ENCODE measurements at places on chromosomes 7 and 10.

GRCh38 chr7:143512488-143513340 is 35.0 kb downstream of the TAS2R41 start:
- DNase-seq: no peak

DNA sequence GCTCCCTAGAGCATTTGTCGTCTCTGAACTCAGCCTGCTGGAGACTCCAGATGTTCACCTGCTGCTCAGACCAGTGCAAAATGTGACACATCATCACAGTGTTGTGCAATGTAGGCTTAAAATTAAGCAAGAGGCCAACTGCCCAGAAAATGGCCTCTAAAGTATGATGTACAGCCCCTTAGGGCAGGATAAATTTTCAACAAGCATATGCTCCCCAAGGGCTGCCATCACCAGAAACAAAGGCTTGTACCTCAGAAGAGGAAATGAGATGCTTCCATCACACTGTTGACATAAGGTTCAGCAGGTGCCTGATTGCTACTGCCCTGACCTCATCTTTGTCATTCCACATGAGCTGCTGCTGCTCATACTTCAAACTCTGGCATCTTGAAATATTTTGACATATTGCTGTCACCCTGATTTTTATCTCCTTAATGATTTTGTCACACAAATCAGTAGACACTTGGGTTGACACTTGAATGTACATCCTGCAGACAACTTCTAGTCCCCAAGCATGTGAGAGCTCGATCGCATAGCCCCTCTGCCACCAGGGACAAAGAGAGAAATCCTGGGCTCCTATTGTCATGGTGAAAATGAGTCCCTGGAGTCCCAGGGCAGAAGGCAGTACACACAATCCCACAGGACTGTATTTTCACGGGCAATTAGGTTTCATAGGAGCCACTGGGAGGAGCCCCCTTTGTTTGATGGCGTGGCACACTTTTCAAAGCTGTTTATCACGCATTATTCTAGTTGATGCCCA is 219.7 kb upstream of the STK17A start:
- no peak for DNase-seq

DNA sequence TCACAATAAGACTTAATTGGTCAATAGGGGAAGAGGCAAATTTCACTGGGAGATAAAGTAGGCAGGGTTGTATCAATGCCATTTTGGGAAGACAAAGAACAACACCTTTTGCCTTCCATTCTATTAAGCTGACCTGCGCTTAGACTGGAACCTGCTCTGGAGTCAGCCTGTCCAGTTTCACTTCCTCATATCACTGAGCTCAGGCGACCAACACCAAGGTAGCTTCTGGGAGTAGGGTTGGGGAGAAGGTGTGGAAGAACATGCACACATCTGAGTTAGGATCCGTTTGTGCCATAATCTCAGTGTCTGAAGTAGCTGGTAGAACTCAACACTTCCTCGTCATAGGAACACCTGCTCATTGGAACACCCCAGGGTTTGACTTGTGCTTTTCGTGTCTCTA is 527.4 kb upstream of the IGFBP3 start:
- no peak for DNase-seq

GRCh38 chr10:58415757-58416156 is 30.5 kb downstream of the TFAM start:
- no peak for DNase-seq

GRCh38 chr10:75398692-75399460 is 2.7 kb downstream of the ZNF503 start:
- no peak for DNase-seq

GRCh38 chr10:71819441-71819861 is 31.6 kb downstream of the PSAP start:
- no peak for DNase-seq

DNA sequence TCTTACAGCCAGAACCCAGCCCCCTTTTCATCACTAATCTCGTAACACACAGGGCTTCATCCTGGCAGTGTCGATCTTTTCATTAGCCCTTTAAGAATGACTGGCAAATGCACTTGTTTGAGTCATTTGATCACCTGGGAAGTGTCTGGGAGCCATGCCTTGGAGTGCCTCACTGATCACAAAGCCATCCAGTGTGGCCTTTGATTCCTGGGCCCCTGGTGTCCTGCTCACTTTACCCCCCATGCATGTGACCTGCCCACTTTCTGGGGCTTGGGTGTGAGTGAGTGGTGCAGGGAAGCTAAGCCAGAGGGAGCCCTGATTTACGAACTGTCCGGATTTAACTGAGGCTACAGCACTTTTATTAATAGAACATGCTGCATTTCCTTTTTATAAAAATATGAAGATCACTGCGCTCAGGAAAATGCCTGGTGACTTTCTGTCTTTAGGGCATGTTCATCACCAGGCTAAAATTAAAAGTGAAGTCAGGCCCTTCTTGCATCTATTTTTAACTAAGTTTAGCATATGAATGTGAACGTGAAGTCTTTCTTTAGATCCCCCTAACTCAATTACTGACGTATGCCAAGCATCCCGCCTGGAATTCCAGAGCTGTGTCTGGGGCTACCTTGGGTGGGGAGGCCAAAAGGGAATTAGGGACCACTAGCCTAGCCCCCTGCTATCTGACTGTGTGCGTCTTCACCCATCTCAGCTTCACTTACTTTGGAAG is 23.6 kb downstream of the RBM20 start:
- no peak for DNase-seq

DNA sequence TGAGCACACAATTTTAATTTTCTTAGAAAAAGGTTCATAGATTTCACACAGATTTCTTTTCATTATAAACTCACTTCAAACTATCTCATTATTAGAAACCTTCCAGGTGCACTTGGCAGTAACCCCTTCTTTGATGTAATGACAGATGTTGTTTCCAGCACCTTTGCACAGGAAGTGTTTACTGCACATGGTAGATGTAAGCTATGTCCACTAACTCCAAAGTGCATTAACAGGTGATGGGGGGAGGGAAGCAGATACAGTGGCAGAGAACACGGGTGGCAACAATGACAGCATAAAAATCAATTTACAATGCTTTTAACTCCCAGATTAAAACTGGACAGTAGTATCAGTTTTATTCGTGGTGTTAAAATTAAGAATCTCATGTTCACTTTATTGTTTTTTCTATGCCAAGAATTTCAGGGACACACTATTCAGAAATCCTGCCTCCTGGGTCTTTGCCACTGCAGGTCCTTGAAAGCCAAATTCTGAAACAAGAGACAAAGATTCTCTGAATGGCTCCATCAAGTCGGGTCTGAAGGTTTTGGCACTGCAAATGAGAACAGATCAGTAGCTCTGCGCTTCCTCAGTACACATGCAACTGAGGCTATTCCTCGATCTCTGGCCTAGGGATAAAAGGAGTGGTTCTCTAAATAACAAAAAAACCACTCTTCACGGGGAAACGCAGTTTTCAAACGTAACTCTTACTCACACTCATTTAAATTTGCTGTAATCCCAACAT is 187.7 kb downstream of the JAZF1 start:
- DNase-seq: no peak

DNA sequence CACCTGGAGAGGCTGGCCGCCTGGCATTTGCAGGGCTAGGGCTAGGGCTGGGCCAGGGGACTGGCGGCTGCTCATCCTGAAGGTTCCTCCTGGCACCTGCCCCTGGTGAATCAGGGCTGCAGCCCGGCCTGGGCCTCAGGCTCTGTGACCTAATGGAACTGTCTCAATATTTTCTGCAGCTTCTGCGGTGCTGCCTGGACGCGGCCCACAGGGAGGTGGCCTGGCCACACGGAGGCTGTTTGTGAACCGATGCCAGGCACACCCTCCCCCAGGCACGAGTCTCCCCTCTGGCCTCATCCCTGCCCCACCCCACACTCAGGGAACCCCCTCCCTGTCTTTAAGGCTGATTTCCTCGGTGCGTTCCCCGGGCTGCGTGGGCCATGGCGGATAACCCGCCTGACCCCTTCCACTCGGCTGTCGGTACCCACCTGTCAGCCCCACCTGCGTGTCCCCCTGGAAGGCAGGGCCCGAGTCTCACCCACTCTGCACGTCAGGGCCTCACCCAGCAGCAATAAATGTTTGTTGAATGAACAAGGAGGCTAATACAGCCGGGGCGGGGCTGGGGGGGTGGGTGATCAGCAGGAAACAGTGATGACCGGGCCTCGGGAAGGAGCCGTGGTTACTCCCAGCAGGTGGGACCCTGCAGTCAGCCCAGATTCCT is 54.5 kb upstream of the DNAJB6 start:
- DNase-seq: no peak

- DNase-seq: no peak
Measured at GRCh38 chr10:102815790-102816549, 21.2 kb downstream of the CYP17A1 start.

GRCh38 chr7:111727905-111728634 is 165.8 kb upstream of the IMMP2L start:
- DNase-seq: no peak

DNA sequence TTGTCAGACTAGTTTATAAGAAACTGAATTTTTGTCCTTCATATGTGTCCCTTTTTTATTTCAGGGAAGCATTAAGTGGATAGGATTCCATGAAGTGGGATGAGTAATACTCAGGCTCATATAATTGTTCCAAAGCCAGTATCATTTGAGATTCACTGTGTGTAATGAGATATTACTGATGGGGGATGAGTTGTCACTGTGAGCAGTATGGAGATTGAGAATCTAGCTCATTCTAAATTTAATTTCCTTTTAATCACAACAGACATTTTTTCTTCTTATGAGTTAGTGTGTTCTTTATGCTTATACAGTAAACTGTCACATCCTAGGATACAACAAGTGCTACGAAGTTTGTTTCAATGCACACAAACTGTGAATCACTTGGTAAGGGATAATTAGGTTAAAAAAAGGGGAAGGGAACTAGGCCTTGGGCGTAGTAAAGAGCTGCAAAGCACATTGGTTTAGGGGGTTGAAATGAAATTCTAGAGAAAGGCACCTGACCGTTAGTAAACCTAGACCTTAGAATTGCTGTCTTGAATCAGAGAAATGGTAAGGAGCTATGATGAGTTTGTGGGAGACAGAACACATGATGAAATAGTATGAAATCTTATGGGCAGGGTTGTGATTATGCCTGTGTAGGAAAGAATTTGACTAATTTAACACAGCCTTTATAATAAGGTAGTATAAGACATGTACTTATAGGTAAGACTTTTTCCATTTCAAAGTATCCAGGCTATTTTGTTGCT is 153.4 kb downstream of the MLLT10 start:
- no peak for DNase-seq

DNA sequence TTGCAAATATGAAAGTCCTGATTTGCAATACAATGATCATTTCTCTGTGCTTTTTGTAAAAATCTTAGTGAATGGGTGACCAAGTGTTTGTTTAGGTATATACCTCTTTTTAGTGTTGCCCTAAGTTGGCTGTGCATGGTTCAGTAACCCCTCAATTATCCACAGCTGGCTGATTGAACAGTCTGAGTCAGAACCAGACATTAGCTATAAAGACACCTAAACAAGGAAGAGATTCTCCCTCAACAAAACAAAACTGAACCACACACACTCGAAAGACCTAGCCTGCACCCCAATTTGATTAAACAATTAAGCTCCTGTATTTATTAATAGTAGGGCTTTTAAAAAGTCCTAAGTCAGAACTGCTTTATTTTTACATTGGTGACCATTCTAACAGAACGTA is 2.8 kb downstream of the RSBN1L start:
- DNase-seq: no peak

GRCh38 chr10:29622382-29622922 is 12.3 kb downstream of the SVIL start:
- no peak for DNase-seq

DNA sequence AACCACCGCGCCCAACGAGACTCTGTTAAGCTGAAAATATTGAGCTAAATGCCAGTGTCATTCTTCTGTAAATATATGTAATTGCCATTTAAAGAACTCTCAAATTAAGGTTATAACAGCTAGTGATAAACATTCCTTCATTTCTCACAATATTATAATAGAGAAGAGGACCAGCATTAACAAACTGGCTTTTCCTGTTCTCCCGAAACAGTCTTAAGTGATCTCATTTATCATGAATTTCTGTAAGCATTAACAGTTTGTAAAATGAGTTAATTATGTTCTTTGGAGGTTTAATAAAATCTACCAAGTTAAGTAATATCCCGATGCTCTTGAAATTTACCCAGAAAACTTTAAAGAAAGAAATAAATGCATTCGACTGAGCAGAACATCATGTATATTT is 352.8 kb downstream of the KCNMA1 start:
- no peak for DNase-seq

DNA sequence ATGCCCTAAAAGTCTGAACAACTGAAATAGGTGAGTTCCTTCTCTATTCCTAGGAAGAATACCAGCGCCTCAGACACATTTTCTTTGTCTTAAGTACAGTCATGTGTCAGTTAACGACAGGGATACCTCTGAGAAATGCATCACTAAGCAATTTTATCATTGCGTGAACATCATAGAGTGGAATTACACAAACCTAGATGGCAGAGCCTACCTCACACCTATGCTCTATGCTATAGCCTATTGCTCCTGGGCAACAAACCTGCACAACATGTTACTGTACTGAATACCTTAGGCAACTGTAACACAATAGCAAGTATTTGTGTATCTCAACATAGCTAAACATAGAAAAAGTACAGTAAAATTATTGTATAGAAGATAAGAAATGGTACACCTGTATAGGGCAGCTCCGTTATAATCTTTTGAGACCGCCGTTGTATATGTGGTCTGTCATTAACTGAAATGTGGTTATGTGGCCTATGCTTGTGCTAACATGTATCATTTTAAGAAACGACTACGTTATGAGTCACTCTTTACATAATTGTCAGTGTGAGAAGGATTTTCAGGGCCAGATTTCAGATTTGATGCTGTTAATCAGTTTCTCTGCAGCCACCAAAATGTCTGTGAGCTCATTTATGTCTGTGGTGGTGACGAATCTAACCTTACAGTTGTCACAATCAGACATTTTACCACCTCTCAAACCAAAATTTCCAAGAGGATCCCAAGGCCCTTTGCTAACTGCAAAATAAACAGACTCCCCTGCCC is 66.1 kb upstream of the STK17A start:
- DNase-seq: no peak

- DNase-seq: peak; percentile 17
Measured at GRCh38 chr10:6382081-6382480, 179.3 kb downstream of the PFKFB3 start.

DNA sequence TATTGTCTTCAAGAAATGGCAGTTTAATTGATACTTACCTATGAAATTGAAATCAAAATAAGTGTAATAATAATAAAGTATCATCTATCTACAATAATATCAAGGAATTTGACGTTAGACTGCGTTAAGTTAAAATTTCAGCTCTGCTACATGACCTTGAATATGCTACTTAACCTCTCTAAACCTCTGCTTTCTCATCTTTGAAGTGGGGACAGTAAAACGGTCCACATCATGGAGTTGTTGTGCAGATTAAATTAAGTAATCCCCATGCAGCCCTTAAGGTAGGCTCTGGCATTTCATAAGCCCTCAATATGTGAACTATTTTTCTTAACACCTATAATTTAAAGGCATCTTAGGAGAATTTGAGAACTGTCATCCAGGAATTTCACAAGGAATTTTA is 252.4 kb upstream of the PHF14 start:
- no peak for DNase-seq

- no peak for DNase-seq
Measured at GRCh38 chr7:111933609-111934008, 272.6 kb downstream of the DOCK4 start.

Data from CD4-positive, alpha-beta memory T cell (primary cell).